Activated CD8-positive, alpha-beta memory T cell treated with anti-CD3 and anti-CD28 coated beads, Interleukin-2, amount 10 ng/mL, durations not matched to agents 7 days and 5 days (primary cell): ENCODE measurements at places on chromosomes 3 and 15. TPM values are rescaled to one million over a fixed set of nuclear protein-coding genes. Genes with fewer than 3 reads are reported as not detected.

SPRED1 gene
- 0.06 TPM for total RNA-seq

SLC22A13 gene
- 0.47 TPM for total RNA-seq

OR5K1 gene
- not detected for total RNA-seq

ITIH3 gene
- not detected for total RNA-seq

UBAP1L gene
- 4.7 TPM for total RNA-seq

ATP13A4 gene
- total RNA-seq, result 6.5 TPM

UMPS gene
- 50.1 TPM for total RNA-seq

NFKBIZ gene
- 65.1 TPM for total RNA-seq

CCR9 gene
- total RNA-seq, result 3.2 TPM

PLSCR2 gene
- not detected for total RNA-seq

ARHGEF26 gene
- 0.23 TPM for total RNA-seq

ANKRD34C gene
- not detected for total RNA-seq

DNAH1 gene
- 13.9 TPM for total RNA-seq

SERINC4 gene
- total RNA-seq, result 0.30 TPM

GOLGA8M gene
- 4.4 TPM for total RNA-seq

COLQ gene
- 2.3 TPM for total RNA-seq

CLDN11 gene
- total RNA-seq, result 0.16 TPM

MGLL gene
- 5.0 TPM for total RNA-seq

FSIP1 gene
- total RNA-seq, result 0.56 TPM

CLSTN2 gene
- total RNA-seq, result not detected

ARRDC4 gene
- not detected for total RNA-seq

SNX33 gene
- total RNA-seq, result 1.4 TPM

REC114 gene
- not detected for total RNA-seq

TMEM108 gene
- total RNA-seq, result not detected

TMPRSS7 gene
- total RNA-seq, result not detected

UBXN7 gene
- total RNA-seq, result 60.8 TPM

CSTA gene
- total RNA-seq, result not detected

C3orf85 gene
- total RNA-seq, result not detected

EPHA3 gene
- not detected for total RNA-seq

KLHL6 gene
- 31.5 TPM for total RNA-seq

FRMD4B gene
- 68.2 TPM for total RNA-seq

DUOXA2 gene
- total RNA-seq, result not detected

MAPKBP1 gene
- total RNA-seq, result 24.7 TPM

GP9 gene
- not detected for total RNA-seq

CRYGS gene
- total RNA-seq, result 3.8 TPM
